Suprapubic skin (tissue), 4 donors: ENCODE measurements at places on chromosomes 13 and 19.

DNA sequence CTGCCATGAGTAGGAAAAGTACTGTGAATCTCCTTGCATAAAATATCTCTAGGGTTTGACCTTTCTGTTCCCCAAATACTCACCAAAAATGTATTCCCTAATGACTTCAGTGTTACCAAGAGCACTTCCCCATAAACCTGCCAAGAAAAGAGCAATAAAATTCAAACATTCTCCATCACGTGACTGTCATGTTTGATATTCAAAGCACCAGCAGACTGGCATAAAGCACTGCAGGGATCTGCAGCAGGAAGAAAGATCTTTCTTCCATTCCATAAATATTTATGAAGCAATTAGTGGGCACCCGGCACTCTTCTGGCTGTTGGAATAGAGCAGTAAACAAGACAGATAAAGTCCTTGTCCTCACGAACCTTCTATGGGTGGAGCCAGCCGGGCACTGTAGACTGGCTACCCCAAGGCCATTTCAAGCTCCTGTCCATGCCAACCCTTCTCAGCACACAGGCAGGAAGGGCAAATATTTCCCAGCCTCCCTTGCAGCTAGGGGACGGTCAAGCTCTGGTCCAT, 20.3 kb downstream of the PLA2G4C start:
- H3K27ac ChIP-seq: no peak overlapping the region
- H3K36me3 ChIP-seq: peaks cover 23% of the 10 kb centered on the region
- no peak overlapping the region for H3K4me3 ChIP-seq

DNA sequence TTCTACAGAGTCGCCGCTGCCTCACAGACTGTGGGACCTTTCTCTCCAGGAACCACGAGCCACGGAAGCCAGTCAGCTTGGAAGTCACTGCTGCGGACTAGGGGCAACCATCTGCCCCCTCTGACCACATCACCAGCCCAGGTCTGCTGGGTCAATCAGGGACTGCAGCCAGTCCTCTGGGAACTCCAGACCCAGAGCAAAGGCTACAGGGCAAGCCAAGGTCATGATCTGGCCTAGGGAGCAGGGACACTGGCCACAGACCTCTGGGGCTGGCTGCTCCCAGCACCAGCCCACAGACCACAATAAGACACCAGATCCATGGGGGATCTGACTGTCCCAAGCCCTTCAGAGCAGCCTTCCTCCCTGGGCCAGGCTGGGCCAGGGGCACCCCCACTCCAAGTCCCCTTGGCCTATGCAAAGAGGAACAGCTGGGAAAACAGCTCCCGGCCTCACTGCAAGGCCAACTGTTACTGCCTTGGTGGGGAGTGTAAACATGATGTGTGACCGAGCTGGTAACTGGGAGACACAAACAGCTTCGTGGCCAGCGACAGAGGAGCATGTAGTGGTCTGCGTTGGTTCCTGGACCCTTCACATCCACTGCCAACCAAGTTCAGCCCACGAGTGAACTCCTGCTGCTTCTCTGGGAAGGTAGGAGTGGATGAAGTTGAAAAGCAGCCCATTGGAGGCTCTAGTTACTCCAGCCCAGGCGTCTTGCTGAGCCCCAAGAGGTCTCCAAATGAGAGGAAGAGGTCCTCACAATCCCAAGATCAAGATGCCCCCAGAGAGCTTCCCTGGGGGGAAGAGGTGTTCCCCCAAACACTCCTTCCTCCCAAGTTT, 1.5 kb downstream of the AKT2 start:
- H3K4me1 ChIP-seq: peaks cover 66% of the 10 kb centered on the region
- H3K36me3 ChIP-seq: no peaks in the 10 kb centered on the region
- peak overlapping the region; percentile 95 for H3K4me3 ChIP-seq
- H3K27me3 ChIP-seq: no peaks in the 10 kb centered on the region
- no peak for DNase-seq
- peak overlapping the region; percentile 96 for H3K27ac ChIP-seq

DNA sequence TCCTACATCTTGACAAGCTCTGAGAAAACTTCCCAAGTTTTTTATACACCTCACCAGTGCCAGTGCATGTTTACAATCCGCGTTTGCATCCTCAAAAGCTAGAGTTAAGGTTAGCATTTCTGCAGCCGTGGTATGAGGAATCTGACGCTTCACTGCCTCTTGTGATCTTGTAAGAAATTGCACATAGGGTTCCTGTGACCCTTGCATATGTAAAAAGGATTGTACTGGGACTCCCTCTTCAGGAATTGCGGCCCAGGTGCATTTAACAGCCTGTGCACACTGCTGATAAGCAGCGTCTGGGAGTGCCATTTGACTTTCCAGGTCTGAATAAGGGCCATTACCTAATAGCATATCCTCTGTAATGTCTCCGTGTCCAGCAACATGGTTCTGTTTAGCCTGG, 15.3 kb downstream of the FPR3 start:
- no peak overlapping the region for H3K4me3 ChIP-seq
- peaks cover 42% of the 10 kb centered on the region for H3K4me1 ChIP-seq
- DNase-seq: no peak
- no peaks in the 10 kb centered on the region for H3K27me3 ChIP-seq
- H3K36me3 ChIP-seq: no peaks in the 10 kb centered on the region

DNA sequence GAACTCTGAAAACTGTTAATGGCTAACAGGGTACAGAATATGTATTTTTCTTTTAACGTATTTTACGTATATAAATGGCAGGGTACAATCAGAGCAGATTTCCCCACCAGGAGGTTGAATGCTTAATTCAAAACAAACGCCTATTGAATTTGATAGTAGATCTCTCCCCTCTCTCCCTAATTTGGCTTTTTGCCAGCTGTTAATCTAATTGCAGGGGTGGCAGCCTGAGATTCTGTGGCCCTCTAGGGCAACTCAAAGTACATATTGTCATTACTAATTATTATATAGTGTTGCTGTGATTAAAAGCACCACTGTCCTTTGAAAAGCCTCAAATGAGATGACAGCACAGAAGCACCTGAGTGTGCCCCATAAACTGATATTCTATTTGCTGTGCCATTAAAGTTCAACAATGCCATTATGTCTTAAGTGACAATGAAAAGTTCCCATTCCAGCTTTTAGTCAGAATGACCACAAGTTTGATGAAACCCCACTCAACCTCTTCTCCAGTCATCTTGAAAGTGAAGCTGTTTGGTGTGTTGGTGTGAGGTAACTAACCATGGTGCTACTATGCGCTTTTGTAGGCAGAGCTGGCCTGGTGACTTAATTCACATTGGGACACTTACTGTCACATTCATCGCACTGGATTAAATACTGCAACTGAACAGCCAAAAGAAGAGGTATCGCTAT, 351.4 kb downstream of the KCNRG start:
- DNase-seq: no peak
- no peaks in the 10 kb centered on the region for H3K27me3 ChIP-seq
- no peak overlapping the region for H3K27ac ChIP-seq
- H3K4me1 ChIP-seq: no peaks in the 10 kb centered on the region

- H3K4me3 ChIP-seq: no peak overlapping the region
- no peak for DNase-seq
- no peaks in the 10 kb centered on the region for H3K4me1 ChIP-seq
- no peaks in the 10 kb centered on the region for H3K27me3 ChIP-seq
Observed at GRCh38 chr13:71830736-71831135, 36.3 kb downstream of the DACH1 start.
